ENCODE measurements at places on chromosomes 7 and 10.

DNA sequence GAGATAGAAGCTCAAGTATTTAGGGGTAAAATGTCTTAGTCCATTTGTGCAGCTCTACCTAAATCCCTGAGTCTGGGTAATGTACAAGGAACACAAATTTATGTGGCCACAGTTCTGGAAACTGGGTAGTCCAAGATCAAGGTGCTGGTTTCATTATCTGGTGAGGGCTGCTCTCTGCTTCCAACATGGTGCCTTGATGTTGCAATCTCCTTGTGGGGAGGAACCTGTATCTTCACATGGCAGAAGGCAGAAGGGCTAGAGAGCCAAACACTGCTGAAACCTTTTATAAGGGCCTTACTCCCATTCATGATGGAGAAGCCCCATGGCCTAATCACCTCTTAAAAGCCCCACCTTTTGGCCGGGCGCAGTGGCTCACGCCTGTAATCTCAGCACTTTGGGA lies 8.7 kb upstream of the BAZ1B start:
- DNase-seq: no peak

DNA sequence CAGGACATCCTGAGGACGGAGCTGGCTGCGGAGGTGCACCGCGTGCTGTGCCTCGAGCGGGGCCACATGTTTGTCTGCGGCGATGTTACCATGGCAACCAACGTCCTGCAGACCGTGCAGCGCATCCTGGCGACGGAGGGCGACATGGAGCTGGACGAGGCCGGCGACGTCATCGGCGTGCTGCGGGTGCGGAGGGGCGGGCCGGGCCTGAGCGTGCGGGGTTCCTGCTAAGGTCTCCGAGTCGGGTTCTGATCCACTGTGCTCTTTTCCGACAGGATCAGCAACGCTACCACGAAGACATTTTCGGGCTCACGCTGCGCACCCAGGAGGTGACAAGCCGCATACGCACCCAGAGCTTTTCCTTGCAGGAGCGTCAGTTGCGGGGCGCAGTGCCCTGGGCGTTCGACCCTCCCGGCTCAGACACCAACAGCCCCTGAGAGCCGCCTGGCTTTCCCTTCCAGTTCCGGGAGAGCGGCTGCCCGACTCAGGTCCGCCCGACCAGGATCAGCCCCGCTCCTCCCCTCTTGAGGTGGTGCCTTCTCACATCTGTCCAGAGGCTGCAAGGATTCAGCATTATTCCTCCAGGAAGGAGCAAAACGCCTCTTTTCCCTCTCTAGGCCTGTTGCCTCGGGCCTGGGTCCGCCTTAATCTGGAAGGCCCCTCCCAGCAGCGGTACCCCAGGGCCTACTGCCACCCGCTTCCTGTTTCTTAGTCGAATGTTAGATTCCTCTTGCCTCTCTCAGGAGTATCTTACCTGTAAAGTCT lies 10.4 kb downstream of the ATG9B start:
- peak; percentile 66 for DNase-seq

- DNase-seq: no peak
These were observed 166.1 kb upstream of the TCERG1L start for GRCh38 chr10:131477457-131478121.

DNA sequence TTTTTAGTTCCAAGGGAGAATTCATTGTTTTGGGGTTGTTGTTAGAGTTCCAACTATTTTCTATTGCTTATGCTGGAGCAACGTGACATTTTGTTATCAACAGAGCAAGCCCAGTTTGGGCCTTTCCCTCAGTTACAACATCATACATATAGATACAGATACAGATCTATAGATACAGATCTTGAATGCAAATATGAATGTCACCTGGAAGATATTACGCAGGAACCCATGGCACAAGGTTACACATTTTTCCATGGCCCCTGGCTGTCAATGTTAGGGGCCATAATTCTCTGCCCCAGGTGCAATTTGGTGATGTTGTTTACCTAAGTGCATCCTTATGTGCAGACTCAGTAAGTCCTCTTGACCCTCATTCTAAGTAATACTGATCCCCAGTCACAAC lies 3.6 kb upstream of the PODXL start:
- no peak for DNase-seq

GRCh38 chr10:12637649-12638048 lies 288.3 kb downstream of the CAMK1D start:
- DNase-seq: no peak

- no peak for DNase-seq
These were observed 269.1 kb upstream of the FZD8 start for GRCh38 chr10:35911233-35911632.

- no peak for DNase-seq
These were observed 955.7 kb upstream of the ZNF722 start for GRCh38 chr7:63042730-63043511.

DNA sequence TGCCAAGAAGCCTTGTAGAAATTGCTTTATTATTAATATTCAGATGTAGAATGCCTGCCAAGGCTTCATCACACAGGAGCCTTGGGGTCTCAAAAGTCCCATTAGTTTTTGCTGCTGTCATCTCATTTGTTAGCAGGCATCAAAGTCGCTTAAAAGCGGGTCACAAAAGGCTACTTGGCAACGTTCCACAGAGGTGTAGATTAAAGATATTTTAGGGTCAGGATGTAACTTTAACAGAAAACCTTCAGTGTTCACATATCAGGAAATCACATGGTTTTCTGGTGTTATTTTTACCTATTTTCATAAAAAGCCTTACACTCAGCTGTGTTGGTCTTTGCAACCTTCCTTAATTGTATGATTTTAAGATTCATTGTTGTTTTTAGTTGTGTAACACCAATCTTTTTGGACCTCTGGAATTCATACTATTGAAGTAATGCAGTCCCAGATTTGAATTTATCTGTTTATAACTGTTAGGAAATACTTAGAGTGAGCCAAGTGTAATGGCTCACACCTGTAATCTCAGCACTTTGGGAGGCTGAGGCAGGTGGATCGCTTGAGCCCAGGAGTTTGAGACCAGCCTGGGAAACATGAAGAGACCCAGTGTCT lies 65.3 kb downstream of the TET1 start:
- no peak for DNase-seq

DNA sequence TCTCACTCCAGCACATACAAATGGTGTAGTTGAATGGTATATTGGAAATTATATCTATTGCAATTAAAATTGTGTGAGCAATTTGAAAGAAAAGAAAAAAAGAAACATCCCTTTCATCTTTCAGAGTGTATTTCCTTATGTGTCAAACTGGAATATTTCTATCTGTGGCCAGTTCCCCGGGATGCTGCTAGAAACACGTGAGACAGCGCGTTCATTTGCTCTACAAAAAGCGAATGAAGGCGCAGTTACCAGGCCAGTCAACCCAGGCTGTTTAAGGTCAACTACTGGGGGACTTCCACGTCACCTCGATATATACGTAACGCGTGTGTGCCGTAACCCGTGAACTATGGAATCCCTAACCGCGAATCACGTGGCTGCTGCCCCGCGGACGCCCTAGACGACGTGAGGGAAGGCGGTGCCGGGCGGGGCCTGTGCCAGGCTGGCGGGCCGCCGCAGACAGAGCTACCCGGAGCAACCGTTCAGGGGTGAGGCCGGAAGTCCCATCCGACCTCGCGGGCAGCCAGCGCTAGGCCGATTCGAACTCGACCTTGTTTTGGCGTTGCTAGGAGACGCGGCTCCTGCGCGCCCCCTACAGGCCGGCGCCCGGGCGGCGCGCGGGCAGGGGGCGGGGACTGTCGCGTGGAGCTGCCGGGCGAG lies 1.1 kb upstream of the ARL4A start:
- DNase-seq: peak; percentile 85

DNA sequence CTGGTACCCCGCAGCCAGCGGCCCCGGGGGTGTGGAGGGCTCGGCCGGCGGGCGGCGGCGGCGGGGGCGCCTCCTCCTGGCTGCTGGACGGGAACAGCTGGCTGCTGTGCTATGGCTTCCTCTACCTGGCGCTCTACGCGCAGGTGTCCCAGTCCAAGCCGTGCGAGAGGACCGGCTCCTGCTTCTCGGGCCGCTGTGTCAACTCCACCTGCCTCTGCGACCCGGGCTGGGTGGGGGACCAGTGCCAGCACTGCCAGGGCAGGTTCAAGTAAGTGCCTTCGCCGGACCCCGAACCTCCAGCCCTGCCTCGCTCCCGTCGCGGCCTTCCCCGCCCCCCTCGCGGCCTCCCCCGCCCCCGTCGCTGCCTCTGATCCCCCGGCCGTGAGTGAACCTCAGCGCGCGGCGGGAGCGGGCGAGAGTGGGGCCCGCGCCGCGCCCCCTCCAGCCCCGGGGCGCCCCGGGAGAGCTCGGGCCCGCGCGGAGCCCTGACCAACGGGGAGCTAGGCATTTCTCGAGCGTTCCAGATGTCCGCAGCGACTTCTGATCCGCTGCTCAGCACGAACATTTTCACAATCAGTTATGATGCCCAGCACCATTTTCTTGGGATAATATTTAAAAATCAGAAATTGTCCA lies 727 bp downstream of the ATRNL1 start:
- no peak for DNase-seq

- DNase-seq: no peak
These were observed 494.3 kb downstream of the GALNT17 start for GRCh38 chr7:71626206-71626605.

DNA sequence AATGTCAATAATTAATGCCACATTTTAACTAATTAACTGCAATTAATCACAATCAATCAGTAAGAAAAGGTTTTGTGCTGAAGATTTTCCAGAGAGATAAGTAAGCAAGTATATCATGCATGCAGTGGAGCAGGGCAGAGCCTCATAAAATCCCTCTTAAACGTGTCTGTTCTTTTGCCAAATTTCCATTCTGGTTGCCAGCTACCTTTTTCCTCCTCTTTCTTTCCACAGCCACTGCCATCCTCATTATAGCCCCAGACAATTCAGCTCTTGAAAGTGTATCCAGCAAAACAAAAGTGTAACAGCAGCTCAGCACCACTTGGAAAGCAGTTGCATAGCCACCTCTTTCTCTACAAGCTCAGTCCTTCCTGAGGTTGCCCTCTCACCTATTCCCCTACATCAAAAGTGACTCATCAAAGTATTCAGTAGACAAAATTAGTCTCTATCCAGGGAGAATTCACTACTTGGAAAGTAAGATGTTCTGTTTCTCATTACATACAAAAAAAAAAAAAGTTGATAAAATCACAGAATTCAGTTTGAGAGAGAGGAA lies 26.9 kb upstream of the EPHB6 start:
- no peak for DNase-seq

- no peak for DNase-seq
These were observed 2.2 kb downstream of the GSAP start for GRCh38 chr7:77413861-77414424.

DNA sequence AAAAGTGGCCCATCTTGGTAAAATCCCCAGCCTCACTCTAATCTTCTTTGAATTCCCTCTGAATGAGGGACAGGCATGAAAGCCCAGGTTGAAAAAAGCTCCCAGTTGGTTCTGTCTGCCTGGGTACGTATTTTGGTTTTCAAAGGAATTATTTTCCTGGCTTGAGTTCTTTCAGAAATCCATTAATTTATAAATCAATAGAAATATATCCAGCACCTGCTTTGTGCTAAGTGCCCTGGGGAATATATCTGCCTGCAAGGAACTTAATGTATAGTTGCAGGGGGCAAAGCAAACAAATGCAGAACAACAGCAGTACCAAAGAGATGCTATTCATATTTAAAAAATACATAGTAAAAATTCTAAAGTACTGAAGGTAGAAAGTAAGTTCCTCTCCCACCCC lies 362.7 kb downstream of the REEP3 start:
- DNase-seq: no peak

DNA sequence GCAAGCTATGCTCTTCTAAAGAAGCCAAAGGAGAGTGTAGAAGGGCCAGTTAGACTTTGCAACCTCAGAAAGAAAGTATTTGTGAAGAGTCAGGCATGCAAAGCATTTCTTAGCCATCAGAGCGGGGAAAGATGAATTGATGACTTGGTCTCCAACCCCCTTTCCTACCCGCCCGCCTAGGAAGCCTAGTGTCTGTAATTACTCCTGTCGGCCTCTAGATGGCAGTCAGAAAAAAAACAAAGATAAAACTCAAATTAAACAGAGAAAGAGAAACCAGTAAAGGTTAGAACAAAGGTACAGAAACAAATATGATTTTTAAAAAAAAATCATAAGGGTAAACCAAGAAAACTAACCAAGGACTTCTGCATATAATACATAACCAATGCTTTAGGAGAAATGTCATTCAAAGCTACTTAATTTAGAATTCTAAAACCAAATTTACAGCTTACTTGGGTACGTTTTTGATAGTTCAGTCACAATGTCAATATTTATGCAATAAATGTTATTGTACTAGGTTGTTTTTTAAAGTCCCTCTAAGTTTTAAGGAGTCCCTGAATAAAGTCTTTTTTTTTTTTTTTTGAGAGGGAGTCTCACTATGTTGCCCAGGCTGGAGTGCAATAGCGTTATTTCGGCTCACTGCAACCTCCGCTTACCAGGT lies 97.6 kb downstream of the LYZL1 start:
- DNase-seq: no peak

DNA sequence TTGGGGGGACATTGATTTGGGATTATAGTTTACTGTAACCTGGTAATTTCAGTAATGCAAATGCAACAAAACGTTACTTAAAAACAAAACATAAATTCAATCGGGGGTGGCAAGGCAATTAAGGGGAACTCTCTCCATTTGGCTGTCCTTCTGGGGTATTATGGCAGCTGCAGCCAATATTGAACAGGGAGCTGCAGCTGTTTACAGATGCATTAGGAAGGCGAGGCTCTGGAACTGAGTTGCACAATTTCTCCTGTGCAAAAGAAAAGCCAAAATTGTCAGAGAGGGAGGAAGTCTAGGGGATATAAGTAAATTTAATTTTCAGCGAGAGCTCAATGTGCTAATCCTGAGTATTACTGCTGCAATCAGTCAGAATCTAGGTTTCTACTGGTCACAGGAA lies 36.1 kb downstream of the NEUROD6 start:
- no peak for DNase-seq

GRCh38 chr7:2104107-2104710 lies 128.5 kb downstream of the MAD1L1 start:
- peak; percentile 56 for DNase-seq

- DNase-seq: no peak
These were observed 17.8 kb downstream of the CELF2 start for GRCh38 chr10:11035301-11035991.

DNA sequence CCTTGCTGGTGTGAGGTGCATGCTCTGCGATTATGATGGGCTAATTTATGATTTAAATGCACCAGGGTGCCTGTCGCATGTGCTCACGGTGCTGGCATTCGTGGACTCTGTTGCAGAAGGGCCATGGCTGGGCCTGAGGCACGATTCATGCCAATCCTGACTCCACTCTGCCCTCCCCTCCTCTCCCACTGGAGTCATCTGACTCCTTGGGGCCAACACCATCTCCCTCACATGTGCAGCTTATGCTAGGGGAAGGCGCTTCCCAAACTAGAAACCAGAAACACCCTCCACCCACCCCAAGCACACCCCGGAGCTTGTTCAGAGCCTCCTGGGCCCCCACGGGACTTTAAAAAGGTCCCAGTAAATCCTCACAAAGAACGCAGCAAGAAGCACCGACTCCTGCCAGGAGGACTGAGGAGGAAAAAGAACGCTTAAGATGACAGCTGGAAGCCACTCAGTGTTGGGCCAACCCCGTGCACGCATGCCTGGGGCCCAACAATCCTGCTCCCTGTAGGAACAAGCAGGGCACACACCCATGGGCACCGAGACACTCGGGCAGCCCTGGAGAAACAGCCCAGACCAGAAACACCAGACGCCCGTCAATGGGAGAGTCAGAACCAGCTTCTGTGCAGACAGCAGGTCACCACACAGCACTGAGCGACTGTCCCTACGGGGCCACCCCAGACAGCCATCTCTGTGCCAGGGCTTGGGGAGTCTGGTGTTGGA lies 14.1 kb downstream of the BRI3 start:
- DNase-seq: no peak
